WTC11 (cell line): ENCODE measurements at places on chromosomes 3 and 15.

DNA sequence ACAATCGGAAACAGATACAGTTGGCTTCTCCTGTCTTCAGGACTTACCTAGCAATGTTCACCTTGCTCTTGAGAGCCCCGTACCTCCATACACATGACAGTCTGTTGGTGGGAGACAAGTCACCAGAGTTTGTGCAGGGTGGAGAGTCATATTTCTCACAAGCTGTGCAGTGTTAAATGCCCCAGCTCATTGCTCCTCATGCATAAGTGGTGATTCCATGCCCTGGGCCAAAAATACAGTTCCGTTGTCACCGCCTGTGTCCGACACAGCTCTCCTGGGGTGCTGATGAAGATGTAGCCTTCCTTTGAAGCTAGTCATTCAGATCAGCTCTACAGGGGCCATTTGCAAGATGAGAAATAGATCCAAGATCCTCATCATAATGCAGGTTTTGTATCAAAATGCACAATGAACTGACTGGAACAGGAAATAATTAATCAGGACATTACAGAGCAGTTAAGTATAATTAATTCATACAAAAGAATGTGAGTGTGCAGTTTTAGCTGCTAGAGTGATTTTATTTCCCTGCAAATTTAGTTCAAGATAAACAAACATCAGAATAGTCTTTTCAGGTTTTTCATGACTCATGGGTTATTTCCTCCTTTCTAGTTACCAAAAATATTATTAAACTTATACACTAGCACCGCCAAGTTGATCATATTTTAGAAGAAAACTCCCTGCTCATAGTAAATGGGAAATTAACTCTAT, 66.5 kb downstream of the CD47 start:
- no peak overlapping the region for H3K27ac ChIP-seq
- peaks cover 3% of the 10 kb centered on the region; the same call in 1 of the 2 replicates for H3K27me3 ChIP-seq
- no peak for DNase-seq
- peaks cover 10% of the 10 kb centered on the region; the same call in 1 of the 2 replicates for H3K36me3 ChIP-seq
- no peak overlapping the region for H3K4me3 ChIP-seq
- peaks cover 28% of the 10 kb centered on the region for H3K4me1 ChIP-seq

GRCh38 chr3:174869448-174869847, 10.3 kb downstream of the NAALADL2 start:
- no peaks in the 10 kb centered on the region for H3K27me3 ChIP-seq
- peaks cover 8% of the 10 kb centered on the region for H3K4me1 ChIP-seq
- no peak overlapping the region for H3K27ac ChIP-seq
- H3K4me3 ChIP-seq: no peak overlapping the region

GRCh38 chr15:52213206-52213605, 22.0 kb upstream of the GNB5 start:
- peaks cover 57% of the 10 kb centered on the region for H3K36me3 ChIP-seq
- H3K27me3 ChIP-seq: no peaks in the 10 kb centered on the region
- H3K27ac ChIP-seq: no peak overlapping the region
- no peak for DNase-seq

- no peak for DNase-seq
- peaks cover 6% of the 10 kb centered on the region; the same call in 1 of the 2 replicates for H3K4me1 ChIP-seq
- H3K27me3 ChIP-seq: no peaks in the 10 kb centered on the region
- H3K27ac ChIP-seq: no peak overlapping the region
- no peak overlapping the region for H3K4me3 ChIP-seq
- H3K36me3 ChIP-seq: no peaks in the 10 kb centered on the region
Measured at GRCh38 chr3:177449360-177450006, 252.2 kb upstream of the TBL1XR1 start.

DNA sequence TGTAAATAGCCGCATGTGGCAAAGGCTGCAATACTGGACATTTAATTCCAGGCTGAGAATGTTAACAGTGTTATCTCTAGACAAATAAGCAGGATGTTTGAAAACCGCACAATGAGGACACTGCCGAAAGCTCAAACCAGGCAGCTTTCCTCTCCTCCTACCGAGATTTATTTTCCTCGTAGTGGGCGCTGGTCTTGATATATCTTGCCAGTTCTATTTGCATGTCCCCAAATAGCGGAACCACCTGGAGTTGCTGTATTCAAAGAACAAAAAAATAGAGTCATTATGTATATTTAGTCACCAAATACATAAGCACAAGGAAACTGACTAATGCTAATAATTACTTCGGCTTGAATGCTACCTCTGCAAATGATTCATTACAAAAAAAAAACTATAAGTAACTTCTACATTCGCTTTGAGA, 46.5 kb downstream of the CYFIP1 start:
- H3K27me3 ChIP-seq: no peaks in the 10 kb centered on the region
- H3K36me3 ChIP-seq: peaks cover 40% of the 10 kb centered on the region
- H3K4me3 ChIP-seq: no peak overlapping the region

DNA sequence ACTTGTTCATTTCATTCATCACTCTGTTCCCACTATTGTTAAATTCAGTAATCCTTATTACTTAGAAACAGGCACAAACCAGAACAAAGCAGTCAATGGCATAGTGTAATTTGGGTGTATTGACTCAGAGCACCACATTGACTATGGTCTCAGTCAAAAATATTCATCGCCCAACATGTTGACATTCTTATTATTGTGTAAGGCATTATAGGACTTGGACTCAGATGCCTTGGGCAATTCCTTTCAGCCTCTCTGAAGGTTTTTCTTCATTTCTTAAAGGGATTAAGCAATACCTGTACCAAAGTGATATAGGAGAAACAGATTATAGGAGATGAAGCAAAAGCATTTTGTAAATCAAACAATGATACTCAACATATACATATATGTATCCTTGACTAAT, 114.7 kb upstream of the BHLHE40 start:
- H3K4me3 ChIP-seq: no peak overlapping the region
- H3K27ac ChIP-seq: no peak overlapping the region

- H3K4me1 ChIP-seq: no peaks in the 10 kb centered on the region
- H3K36me3 ChIP-seq: peaks cover 2% of the 10 kb centered on the region; the same call in 1 of the 2 replicates
- DNase-seq: no peak
- no peaks in the 10 kb centered on the region for H3K27me3 ChIP-seq
- no peak overlapping the region for H3K27ac ChIP-seq
Measured at GRCh38 chr15:67594770-67595169, 52.3 kb downstream of the MAP2K5 start.

DNA sequence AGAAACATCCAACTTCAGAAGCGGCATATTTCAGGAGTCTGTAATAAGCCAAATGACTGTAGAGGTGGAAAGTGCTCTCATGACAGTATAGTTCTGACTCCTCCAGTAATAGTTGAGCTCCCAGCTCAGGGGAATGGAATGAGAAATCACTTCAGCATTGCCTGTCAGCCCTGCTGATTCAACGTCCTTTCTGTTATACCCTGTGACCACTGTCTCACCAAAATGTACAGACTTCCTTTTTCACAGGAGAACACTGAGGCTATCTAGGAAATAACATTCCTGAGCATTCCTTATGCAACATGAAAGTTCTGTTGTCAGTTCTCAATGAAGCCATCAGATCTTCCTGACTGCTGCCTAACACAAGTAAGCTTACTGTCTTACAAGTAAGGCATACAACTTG, 284.5 kb upstream of the MME start:
- DNase-seq: no peak
- H3K4me3 ChIP-seq: no peak overlapping the region
- H3K27ac ChIP-seq: no peak overlapping the region
- H3K27me3 ChIP-seq: no peaks in the 10 kb centered on the region

- H3K27ac ChIP-seq: no peak overlapping the region
- peaks cover 29% of the 10 kb centered on the region for H3K4me1 ChIP-seq
- peaks cover 17% of the 10 kb centered on the region for H3K36me3 ChIP-seq
- DNase-seq: no peak
- H3K4me3 ChIP-seq: peak overlapping the region; percentile 4; the same call in 1 of the 2 replicates
- H3K27me3 ChIP-seq: peaks cover 3% of the 10 kb centered on the region; the same call in 1 of the 2 replicates
Measured at GRCh38 chr3:63914312-63914711, 2.1 kb upstream of the SCAANT1 start.

DNA sequence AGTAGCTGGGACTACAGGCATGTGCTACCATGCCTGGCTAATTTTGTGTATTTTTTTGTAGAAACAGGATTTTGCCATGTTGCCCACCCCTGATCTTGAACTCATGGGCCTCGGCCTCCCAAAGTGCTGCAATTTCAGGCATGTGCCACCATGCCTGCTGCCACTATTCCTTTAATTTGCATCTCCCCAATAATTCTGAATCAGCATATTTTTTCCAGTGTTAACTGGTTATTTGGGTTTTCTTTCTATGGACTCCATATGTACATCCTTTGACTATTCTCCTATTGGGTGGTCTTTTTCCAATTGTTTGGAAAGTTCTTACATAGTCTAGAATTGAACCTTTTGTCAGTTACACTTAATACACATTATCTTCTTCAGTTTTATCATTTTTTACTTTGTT, 28.1 kb downstream of the HLTF start:
- H3K27me3 ChIP-seq: no peaks in the 10 kb centered on the region
- H3K36me3 ChIP-seq: peaks cover 68% of the 10 kb centered on the region
- no peak overlapping the region for H3K27ac ChIP-seq
- no peak overlapping the region for H3K4me3 ChIP-seq
- no peak for DNase-seq
- peaks cover 6% of the 10 kb centered on the region; the same call in 1 of the 2 replicates for H3K4me1 ChIP-seq

- H3K27ac ChIP-seq: no peak overlapping the region
- DNase-seq: no peak
- H3K36me3 ChIP-seq: 0 out of 2 replicates have a peak, but pooled peaks cover 2% of the 10 kb centered on the region
- no peaks in the 10 kb centered on the region for H3K27me3 ChIP-seq
- no peak overlapping the region for H3K4me3 ChIP-seq
- peaks cover 5% of the 10 kb centered on the region; the same call in 1 of the 2 replicates for H3K4me1 ChIP-seq
Measured at GRCh38 chr3:116096631-116097030, 348.7 kb downstream of the LSAMP start.

DNA sequence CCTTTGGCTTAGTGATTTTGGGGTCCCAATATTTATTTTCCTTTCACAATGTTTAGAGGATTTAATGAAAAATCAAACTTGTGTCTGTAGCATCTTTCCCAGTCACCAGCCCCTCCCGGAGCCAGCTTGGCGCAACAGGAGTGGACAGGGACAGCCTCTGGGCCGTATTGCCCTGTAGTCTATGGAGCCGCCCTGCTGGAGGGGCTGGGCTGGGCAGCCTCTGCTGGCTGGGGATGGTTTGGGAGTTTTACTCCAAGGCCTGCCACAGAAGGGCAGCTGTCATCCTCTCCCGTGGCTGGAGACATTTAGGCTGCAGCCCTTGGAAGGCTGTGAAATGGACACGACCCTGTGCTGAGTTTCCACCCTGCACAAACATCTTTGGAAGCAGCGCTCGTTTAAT, 89.4 kb upstream of the RGMA start:
- H3K27ac ChIP-seq: no peak overlapping the region
- DNase-seq: peak; percentile 18

DNA sequence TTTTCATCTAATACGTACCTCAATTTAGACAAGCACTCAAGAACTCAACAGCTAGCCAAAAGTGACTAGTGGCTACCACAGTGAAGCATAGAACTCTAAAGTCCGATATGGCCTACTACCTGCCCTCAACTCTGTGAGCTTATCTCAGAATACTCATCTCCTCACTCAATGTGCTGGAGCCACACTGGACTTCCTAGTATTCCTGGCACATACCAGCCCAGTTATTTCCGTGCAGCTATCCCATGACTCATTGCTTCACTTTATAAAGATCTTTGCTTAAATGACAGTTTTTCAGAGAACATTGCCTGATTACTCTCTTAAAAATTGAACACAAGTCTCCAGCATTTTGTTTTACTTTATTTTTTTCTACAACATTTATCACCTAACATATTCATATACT, 524.7 kb downstream of the PYDC2 start:
- H3K27me3 ChIP-seq: no peaks in the 10 kb centered on the region
- no peak overlapping the region for H3K27ac ChIP-seq

DNA sequence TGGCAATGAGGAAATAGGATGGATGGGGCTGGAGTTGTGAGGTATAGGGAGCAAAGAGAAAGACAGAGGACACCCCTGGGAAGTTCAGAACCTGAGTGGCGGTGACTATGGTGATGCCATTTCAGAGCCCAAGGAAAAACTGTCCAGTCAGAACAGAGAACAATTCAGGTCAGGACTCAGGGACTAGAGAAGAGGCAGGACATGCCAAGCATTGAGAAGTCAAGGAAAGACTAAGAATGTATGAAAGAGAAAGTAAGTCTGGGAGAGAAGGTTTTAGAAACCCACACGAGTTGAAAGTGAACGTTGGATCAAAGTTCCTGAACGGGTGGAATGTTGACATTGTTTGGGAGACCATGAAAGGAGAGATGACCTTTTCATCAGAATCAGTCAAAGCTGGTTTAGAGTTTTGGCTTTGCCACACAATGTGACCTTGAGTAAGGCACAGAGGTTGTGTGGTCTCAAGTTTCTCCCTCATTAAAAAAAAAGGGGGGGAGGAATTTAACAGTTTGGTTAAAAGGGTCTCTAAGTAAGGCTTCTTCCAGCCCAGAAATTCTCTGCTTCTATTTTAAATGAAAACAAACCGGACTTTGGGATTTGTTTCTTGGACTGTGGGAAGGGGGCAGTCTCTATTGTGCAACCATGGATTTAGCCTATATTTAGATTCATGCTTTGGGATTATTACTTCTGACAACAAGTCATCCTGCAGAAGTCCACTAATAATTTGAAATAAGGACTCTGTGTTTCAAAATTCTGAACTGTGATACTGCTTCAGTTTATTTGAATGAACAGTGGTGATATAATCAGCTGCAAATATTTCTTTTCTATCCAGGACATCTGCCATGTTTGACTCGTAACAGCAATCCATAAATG, 315.9 kb upstream of the TBL1XR1 start:
- DNase-seq: no peak
- H3K36me3 ChIP-seq: no peaks in the 10 kb centered on the region
- H3K27ac ChIP-seq: no peak overlapping the region
- H3K4me1 ChIP-seq: peaks cover 3% of the 10 kb centered on the region
- H3K27me3 ChIP-seq: no peaks in the 10 kb centered on the region

DNA sequence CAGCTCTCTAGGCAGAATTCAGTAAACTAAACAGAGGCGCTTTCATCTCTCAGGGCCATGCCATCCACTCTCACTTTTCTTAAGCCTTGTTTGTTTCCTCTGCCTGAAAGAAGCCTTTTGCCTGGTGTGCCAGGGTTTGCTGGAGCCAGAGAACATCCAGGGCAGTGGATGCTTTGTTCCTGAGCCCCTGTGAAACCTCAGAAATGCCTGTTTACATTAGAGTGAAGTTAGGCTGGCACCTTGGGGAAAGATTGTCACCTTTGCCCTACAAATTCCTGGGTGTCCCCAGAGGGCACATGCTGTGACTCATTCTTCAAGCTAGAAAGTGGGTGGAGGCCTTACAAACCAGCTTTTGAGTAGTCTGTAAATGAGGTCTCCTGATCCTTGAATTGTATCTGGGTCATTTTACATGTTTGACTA, 10.7 kb upstream of the TRAK1 start:
- H3K36me3 ChIP-seq: peaks cover 20% of the 10 kb centered on the region
- H3K4me3 ChIP-seq: no peak overlapping the region
- no peak for DNase-seq
- peaks cover 25% of the 10 kb centered on the region for H3K4me1 ChIP-seq

- no peak for DNase-seq
- H3K36me3 ChIP-seq: no peaks in the 10 kb centered on the region
- H3K27me3 ChIP-seq: no peaks in the 10 kb centered on the region
- no peak overlapping the region for H3K4me3 ChIP-seq
Measured at GRCh38 chr3:155748611-155749365, 3.9 kb upstream of the PLCH1 start.

- H3K4me1 ChIP-seq: peaks cover 24% of the 10 kb centered on the region
- no peaks in the 10 kb centered on the region for H3K36me3 ChIP-seq
- H3K4me3 ChIP-seq: no peak overlapping the region
- H3K27ac ChIP-seq: no peak overlapping the region
- no peaks in the 10 kb centered on the region for H3K27me3 ChIP-seq
Measured at GRCh38 chr3:156633335-156633734, 41.1 kb upstream of the TIPARP start.
